ENCODE measurements at places on chromosomes 2 and 18.

DNA sequence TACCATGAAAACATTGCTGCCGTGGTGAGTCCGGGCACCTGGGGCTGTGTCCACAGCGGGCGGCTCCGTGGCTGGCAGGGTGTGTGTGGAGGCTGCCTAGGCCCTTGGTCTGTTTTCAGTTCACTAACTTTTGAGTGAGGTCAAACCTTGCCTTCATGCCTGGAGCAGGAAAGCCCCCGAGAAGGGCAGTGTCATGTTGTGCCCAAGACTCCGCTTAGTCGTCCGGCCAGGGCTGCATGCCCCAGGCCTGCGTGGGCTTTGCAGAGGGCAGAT is 24.1 kb downstream of the MAL start:
- DNase-seq, result no peak

DNA sequence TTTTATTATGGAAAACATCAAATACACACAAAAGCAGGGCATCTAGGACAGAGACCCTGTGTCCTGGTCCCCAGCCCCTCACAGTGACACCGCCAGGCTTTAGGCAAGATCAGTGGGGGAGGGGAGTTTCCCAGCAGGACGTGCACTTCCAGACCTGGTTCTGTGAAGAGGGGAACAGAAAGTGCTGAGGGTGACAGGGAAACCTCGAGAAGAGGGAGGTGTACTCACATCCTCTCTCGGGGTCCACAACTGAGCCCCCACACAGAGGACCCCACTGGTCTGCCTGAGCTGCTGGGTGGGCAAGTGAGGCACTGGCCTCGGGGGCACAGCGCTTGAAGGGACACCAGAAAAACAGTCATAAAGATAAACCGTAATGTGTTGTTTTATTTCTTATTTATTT is 4.4 kb upstream of the GPR35 start:
- no peak for DNase-seq

DNA sequence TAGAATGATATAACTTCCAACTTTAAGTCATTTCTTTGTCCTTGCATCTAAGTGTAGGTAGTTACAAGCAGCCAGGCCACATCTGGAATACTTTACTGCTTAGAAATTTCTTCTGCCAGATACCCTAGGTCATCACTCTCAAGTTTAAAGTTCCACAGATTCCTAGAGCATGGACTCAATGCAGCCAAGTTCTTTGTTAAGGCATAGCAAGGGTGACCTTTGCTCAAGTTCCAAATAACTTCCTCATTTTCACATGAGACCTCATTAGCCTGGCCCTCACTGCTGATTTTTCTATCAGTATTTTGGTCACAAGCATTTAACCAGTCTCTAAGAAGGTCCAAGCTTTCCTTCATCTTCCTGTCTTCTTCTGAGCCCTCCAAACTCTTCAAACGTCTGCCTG is 7.8 kb upstream of the UGT1A9 start:
- DNase-seq, result no peak

- no peak for DNase-seq
Observed at GRCh38 chr2:36780231-36780839, 83.8 kb downstream of the VIT start.

DNA sequence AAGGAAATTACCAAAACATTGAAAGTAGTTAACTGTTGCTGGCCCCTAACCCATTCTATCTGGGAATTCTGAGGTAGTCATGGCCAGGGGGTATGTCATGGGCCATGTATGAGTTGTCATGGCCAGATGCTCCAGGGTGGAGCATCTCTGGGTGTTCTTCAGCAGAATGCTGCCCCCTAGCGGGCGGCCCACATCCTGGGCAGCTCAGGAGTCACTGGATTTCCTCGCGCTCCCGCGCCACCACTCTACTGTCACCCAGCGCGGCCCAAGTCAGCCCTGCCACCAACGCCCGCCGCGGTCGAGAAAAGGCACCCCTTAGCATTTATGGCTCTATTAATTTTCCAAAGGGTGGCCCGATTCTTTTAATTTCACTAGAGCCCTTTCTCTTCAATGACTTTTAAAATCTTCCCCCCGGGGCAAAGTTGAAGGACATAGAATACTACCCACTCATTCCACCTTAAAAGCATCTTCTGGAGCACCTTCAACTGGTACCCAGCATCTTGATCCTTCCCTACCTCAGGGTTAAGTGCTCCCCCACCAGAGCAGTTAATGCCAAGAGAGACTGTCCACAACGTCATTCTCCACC is 41.6 kb downstream of the PKDCC start:
- DNase-seq, result no peak

All from stimulated activated CD8-positive, alpha-beta memory T cell treated with anti-CD3 and anti-CD28 coated beads, Interleukin-7, amount 100 ng/mL, for 1 hour (primary cell).